Activated T-helper 9 cell treated with anti-CD3 and anti-CD28 coated beads, Interleukin-2, amount 50 U/mL, for 16 hours (primary cell): ENCODE measurements at places on chromosomes 2 and 18.

- DNase-seq: no peak
Observed at GRCh38 chr2:10357193-10358169, 54.8 kb downstream of the HPCAL1 start.

GRCh38 chr2:201746551-201746950 lies 34.2 kb downstream of the ALS2 start:
- DNase-seq: no peak

DNA sequence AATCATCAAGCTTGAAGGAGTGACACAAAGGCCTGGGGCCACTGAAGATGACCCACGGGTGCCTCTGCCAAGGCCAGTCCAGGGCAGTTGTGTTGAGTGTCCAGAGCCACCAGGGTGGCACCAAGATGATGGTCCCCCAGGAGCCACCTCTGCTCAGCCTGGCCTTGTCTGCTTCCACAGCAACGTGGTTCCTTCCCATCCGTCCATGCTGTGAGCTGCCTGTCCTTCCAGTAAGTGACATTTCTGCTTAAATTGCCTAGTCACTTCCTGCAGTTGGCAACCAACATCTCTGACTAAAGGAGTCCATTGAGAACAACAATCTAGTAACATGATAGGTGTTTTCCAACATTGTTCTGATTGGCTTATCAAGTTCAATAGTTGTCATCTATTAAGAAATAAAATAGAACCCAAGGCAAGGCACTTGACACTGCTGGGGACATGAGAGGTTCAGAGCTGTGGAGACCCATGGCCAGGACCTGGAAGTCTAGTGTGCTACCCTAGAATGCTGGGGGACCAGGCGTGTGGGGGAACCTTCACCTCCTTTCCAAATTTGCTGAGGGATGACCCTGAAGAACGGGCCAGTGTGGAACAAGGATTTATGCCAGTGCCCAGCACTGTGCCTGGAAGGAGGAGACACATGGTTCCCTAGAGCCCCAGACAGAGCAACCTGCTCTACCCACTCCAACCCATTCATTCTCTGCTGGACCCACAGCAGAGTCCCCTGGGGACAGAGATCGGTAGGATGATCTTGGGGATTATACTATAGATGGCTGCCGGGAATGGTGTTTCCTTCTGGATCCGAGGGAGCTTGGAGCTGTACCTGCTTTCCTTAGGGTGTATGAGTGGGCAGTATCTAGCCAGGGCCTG lies 98.9 kb upstream of the EPC2 start:
- no peak for DNase-seq

DNA sequence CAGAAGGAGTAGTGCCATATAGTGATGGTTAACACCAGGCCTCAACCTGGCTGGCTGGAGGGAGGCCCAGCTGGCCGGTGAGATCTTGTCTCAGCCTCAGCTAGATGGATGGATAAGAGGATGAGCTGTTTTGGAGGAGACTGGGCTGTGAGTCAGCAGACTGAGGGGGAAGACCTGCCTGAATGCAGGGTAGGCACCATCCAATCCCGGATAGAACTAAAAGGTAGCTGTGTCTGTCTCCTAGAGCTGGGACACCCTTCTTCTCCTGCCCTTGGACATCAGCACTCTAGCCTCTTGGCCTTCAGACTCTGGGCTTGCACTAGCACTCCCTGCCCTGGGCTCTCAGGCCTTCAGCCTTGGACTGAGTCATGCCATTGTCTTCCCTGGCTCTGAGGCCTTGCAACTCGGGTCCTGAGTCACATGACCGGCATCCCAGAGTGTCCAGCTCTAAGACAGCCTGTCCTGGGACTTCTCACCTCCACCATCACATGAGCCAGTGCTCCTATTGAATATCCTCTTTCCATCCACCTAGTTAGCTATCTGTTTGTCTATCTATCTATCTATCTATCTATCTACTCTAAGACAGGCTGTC lies 131.3 kb downstream of the TPO start:
- no peak for DNase-seq

DNA sequence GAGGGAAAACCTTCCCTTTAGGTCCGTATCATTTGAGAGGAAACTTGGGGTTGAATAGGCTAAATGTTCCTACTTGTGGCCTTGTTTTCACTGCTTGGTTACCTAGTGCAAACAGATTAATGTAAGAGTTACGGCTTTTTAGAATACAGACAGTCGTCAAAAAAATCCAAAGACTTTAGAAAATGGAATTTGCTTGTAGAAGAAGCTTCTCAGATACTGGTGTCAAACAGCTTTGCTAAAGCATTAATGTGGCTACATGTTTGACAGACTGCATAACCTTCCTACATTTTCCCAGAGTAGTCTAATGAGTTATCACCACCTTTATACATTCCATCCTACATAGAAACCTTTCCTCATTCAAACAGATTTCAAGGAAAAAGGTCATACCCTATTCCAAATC lies 114.6 kb downstream of the FMNL2 start:
- DNase-seq: no peak

DNA sequence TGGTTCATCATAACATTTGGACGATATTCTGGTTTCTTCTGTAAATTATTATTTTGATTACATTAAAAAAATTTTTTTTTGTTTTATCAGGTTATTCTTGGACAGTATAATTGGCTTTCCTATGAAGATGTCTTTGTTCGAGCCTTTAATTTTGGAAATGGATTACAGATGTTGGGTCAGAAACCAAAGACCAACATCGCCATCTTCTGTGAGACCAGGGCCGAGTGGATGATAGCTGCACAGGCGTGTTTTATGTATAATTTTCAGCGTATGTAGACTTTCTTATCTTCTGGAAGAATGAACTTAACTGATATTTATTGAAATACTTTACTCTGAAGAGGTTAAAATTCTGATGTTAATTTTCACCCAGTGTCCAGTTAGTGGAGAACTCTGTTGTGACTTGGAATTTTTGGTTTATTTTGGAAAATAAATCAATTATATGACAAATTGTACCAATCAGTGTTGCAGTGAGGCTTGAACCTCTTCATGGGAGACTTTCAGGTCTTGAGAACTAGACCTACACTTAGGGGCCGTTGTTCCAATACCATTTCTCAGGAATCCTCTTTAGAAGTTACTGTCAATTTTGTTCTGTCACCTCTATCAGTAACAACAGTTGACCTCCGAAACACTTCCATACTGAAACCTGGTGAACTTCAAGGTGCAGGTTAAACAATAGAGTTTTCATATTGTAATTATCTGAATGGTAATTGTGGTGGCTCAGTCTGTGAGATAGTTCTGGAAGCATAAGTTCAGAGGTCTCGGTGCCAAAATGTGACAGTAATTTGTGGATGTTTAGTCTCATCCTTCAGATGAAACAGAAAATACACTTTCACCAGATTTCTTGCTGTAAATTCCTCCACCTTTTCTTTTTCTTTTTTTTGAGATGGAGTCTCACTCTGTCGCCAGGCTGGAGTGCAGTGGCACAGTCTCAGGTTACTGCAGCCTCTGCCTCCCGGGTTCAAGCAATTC lies 55.7 kb downstream of the ACSL3 start:
- DNase-seq: no peak

GRCh38 chr2:158889135-158889853 lies 79.1 kb upstream of the TANC1 start:
- DNase-seq: no peak

DNA sequence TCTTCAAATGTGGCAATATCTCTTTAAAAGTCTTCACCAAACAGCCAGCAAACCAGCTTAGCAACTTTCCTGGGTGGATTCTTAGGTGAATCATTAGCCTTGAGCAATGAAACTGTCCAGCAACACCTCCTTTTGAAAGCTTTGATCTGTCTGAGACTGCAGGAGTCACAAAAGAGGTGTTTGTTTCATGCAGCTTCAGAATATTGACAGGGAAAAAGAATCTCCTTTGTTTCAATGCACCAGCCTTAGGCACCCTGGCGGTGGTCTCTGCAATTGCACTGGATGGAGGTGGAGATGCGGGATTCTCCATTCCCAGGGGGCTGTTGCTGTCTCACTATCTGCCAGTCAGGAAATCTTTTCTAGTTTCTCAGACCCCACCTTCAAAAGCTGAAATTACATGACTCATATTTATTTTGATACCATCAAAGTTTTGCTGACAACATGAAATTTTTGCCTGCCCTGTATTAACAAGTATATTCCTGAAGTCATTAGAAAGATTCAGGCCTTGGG lies 76.0 kb upstream of the DSG1 start:
- DNase-seq: no peak

DNA sequence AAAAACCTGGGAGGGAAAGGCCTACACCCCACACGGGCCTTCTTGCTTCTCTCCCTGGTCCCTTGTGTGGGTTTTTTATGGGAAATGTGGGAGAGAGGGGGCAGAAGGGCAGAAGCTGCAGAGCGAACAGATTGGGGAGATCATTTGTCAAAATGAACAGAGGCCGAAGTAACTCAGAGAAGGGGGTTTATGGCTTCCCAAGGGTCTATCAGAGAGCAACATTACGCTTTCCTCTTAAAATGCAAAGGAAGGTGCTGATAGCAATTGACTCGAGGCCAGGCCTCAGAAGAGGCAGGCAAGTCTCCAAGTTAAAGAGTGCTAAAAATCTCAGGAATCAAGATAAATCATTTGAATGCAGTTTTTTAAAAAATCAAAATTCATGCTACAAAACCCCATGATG lies 101.5 kb downstream of the SGPP2 start:
- DNase-seq: no peak

- DNase-seq: no peak
Observed at GRCh38 chr2:85032621-85033020, 61.7 kb downstream of the KCMF1 start.

- DNase-seq: no peak
Observed at GRCh38 chr2:43240766-43241150, 14.4 kb upstream of the ZFP36L2 start.
